ENCODE measurements at places on chromosomes 3 and 15.

DNA sequence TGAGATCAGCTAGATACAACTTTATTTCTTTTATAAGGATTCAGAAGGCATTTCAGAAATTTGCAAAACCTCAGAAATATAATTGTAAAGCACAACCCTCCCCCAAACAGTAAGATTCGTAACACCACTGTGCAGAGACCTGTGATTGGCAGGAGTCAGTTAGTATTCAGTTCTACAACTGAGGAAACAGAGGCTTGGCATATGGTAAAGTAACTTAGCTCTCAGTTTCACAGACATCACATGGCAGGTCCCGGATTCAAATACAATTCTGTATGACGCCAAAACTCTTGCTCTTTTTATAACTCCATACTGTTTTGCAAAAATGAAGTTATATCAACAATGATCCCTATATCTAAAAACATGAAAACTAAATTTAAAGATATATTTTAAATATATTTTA lies 225.6 kb upstream of the LMCD1 start:
- no peak for DNase-seq

- no peak for DNase-seq
Observed at GRCh38 chr3:127762077-127762786, 60.1 kb downstream of the MGLL start.

DNA sequence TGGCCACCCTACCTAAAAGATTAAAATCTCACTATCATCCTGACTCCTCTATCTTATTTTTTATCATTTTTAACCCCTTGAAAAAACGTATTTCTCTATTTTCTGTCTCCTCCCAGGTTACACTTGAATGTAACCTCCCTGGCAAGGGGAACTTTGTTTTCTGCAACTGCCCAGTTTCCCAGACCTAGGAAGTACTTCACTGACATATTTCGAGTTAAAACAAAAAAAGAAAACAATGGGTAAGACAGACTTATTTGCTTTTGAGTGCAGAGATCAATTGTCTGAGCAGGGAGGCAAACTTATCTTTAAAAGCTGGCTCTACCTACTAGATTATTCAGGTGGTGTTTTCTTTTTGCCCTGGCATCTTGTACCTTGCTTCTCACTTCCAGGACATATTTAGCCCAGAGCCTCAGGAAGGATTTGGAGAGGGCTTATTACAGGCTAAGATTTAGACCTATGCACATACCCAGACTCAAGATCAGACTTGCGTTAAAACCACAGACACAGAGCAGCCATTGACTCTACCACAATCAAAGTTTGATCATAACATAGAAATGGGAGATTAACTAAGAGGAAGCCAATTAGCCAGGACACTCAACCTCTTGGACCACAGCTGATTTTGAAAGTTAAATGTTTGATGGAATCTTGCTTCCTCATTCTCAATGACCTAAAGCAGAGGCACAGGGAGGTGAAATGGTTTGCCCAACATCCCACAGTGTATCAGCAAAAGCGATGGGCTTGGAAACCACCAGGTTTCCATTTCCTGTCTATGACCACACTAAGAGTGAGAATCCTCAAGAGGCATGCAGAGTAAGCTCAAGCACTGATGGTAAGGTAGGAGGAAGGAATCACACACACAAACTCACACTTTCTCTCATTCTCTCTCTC lies 169.5 kb upstream of the THBS1 start:
- DNase-seq: no peak

DNA sequence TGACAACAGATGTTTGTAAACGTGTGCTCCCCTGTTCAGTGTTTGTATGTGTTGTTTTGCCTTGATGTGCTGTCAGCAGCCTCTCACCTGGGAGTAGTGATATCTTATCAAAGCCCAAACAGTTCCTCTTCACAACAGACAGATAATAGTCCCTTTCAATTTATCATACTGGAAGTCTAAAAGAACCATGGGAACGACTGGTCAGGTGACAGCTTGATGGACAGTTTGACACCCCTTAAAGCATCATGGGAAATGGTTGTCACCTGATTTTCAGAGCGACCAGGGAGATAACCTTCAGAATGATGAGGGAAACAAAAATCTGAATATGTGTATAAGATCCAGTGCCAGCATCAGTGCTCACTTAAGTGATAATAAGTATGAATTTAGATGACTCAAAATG lies 146.3 kb upstream of the SOX2 start:
- DNase-seq: no peak

All from stimulated activated CD4-positive, alpha-beta T cell treated with anti-CD3 and anti-CD28 coated beads, TNF-alpha, amount 100 ng/mL, for 4 hours (primary cell).